ENCODE measurements at places on chromosomes 7 and 10. TPM values are rescaled to one million over a fixed set of nuclear protein-coding genes. Genes with fewer than 3 reads are reported as not detected.

- no peak for DNase-seq
These were observed 11.3 kb upstream of the DRGX start for GRCh38 chr10:49407151-49407550.

DNA sequence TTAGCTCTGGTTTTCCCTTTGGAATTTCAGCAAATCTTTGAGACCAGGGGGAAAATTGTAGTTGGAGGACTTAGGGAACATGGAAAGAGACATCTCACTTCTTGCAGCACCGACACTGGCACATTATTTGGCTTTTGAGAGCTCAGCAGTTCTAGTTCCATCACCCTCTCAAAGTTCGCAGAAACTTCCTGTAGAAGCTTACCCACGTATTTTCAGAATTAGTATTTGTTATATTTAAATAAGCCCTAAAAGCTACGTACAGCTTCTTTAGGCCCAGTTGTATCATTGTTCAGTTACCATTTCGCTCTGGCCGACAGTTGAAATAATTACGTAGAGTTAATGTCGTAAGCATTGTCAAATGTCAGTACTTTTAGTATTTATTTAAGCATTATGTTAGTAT is 13.4 kb downstream of the CEP55 start:
- no peak for DNase-seq

GRCh38 chr10:80539421-80540031 is 1.8 kb downstream of the SH2D4B start:
- no peak for DNase-seq

DNA sequence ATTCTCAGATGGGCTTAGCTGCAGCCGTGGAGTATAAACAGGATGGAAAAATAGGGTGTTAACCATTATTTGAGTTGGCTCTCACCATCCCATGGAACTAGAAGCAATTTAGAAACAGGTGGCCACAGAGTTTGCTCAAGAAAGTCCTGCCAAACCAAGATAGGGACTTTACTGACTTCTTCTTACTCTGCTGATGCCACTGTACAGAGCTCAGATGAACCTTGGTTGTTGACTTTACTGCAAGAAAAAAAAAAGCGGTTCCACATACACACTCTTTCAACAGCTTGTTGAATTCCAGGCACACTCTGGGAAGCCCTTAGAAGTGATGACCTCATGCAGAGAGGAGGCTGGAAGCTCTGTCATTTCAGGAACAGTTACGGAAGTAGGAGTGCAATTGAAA is 753.4 kb downstream of the NRG3 start:
- DNase-seq, result no peak

GRCh38 chr10:95403700-95404461 is 113.1 kb upstream of the PDLIM1 start:
- no peak for DNase-seq

DNA sequence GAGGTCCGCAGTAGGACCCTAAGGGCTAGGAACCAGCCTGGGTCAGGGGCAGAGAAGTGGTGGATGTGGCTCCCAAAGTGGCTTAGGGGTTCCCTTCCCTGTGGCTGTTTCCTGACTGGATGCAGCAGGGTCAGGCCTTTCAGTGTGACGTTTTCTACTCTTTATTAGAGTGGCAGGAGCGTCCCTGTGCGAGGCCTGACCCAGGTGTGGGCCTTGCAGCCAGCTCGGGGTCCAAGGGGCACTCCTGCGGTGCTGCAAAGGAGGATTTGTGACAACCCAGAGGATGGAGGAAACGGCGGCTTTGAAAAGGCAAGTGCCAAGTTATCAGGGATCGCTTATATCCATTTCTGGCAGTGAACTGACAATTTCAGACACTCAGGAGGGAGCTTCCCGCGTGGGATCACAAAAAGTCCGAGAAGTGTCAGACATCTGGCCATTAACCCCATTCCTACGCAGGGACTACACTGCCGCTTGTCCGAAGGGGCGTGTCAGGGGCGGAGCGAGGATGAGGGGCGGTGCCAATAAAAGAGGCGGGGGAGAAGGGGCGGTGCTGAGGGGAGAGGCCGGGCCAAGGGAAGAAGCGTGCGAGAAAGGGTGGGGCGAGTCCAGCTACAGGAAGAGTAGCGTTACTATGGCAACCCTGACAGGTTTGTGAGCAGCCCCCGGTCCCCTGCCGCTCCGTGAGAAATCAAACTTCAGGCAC is 98.8 kb upstream of the ZNF722 start:
- no peak for DNase-seq

TET1 gene
- total RNA-seq, result 2.4 TPM

SKAP2 gene
- 28.8 TPM for total RNA-seq

Data from glomerular endothelial cell (primary cell).